Immature natural killer cell (primary cell): ENCODE measurements at places on chromosomes 2 and 18.

DNA sequence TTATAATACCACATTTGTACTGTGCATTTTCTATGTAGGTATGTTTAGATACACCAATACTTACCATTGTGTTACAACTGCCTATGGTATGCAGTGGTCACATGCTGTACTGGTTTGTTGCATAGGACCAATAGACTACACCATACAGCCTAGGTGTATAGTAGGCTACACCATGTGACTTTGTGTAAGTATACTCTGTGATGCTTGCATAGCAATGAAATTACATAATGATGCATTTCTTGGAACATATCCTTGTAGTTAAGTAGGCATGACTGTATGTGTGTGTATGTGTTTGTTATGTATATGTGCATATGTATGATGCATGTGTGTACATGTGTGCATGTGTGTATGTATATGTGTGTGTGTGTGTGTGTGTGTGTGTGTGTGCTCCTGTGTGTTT is 157.6 kb downstream of the TDRD15 start:
- no peaks in the 10 kb centered on the region for H3K36me3 ChIP-seq
- peaks cover 2% of the 10 kb centered on the region for H3K27me3 ChIP-seq
- no peak for DNase-seq
- H3K4me3 ChIP-seq: no peak overlapping the region

DNA sequence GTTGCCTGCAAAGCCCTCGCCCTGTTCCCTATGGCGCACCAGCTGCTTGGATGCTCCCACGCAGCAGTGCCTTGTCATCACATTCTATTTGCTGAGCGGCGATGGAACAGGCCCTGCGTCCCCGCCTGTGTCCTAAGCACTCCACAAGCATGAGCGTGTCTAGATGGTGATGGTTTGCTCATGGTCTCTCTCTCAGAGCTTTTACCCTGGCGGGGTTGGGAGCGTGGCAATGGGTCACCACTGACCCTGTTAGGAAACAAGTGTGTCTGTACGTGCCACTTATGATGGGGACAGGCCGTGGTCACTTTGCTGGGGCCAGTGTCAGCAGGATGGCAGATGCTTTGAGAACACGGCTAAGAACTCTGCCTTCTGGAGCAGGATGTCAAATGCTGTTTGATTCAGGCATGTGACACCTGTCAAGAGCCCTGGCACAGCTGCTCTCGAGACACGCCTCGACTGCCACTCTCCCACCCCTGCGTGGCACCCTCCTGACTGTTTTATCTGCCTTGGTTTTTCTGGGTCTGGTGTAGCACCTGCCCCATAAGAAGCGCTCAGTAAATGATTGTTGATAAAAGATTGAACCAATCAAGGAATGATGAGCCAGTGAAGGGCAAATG is 44.2 kb downstream of the RRM2 start:
- DNase-seq: no peak
- peaks cover 5% of the 10 kb centered on the region for H3K27me3 ChIP-seq
- no peaks in the 10 kb centered on the region for H3K36me3 ChIP-seq
- H3K4me1 ChIP-seq: peaks cover 9% of the 10 kb centered on the region

DNA sequence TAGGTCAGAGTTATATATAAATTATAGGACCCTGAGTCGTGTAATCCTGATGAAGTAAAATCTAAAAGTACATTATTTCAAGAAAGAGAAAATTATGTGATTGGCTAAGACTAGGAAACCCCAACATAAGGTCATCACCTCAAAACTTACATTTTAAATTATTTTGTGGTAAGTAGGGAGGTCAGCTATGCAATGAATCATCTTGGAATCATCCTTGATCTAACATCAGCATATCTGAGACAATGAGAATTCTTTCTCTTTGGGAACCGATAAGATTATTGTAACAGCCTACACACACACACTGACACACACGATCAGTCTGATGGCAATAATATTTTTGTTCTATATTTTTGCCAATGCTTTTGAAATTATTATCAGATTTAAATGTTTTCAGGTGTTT is 904.8 kb upstream of the CHAC2 start:
- H3K36me3 ChIP-seq: no peaks in the 10 kb centered on the region
- no peaks in the 10 kb centered on the region for H3K4me1 ChIP-seq

GRCh38 chr2:233829193-233830110 is 24.9 kb downstream of the HJURP start:
- H3K4me3 ChIP-seq: no peak overlapping the region
- peaks cover 2% of the 10 kb centered on the region for H3K27me3 ChIP-seq
- no peaks in the 10 kb centered on the region for H3K4me1 ChIP-seq
- H3K36me3 ChIP-seq: no peaks in the 10 kb centered on the region
- no peak for DNase-seq

- no peak overlapping the region for H3K4me3 ChIP-seq
- no peak overlapping the region for H3K27ac ChIP-seq
- H3K4me1 ChIP-seq: no peaks in the 10 kb centered on the region
- DNase-seq: no peak
- peaks cover 5% of the 10 kb centered on the region for H3K27me3 ChIP-seq
These were observed 860.0 kb upstream of the ZEB2 start for GRCh38 chr2:145379934-145380333.

DNA sequence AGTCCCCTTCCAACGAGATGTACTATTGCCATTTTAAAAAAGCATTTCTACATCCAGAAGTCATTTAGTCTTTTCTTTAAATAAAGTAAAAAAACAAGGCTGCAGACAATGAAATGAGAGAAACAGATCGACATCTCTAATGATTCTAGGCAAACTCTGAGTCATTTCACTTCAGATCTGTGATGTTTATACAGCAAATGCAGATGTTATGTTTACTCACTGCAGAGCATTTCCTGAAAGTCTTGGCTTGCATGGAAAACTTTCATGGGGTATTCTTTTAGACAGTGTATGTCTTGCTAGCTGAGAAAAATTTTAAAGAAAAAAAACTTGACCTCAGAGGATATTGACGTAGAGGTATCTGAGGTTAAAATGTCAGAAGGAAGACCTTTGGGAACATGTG is 797.4 kb downstream of the CNTNAP5 start:
- no peak overlapping the region for H3K4me3 ChIP-seq
- no peaks in the 10 kb centered on the region for H3K36me3 ChIP-seq
- H3K27me3 ChIP-seq: no peaks in the 10 kb centered on the region

DNA sequence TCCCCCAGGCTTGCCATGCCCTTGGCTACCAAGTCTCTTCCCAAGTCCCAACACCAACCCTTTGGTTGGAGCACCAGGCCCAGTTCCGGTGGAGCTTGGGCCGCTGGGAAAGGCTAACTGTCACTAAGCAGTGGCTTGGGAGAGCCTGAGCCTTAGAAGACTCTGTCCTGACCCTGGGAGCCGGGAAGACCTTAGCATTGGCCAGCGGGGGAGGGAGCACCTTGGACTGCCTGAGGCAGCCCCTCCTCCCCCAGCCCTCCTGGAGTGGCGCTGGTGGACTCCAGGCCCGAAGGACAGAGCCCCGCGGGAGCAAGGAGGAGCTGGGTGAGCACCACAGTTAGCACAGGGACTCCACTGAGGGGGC is 62.5 kb upstream of the POMC start:
- H3K27ac ChIP-seq: no peak overlapping the region
- no peaks in the 10 kb centered on the region for H3K4me1 ChIP-seq
- no peak overlapping the region for H3K4me3 ChIP-seq
- peaks cover 7% of the 10 kb centered on the region for H3K36me3 ChIP-seq
- H3K27me3 ChIP-seq: peaks cover 4% of the 10 kb centered on the region
- DNase-seq: no peak

- H3K4me3 ChIP-seq: peak overlapping the region; percentile 74
- peaks cover 93% of the 10 kb centered on the region for H3K4me1 ChIP-seq
- H3K36me3 ChIP-seq: peaks cover 51% of the 10 kb centered on the region
- H3K27me3 ChIP-seq: peaks cover 15% of the 10 kb centered on the region
These were observed 10.0 kb downstream of the ZAP70 start for GRCh38 chr2:97723156-97724072.

GRCh38 chr2:118309946-118310680 is 221.8 kb downstream of the INSIG2 start:
- no peaks in the 10 kb centered on the region for H3K36me3 ChIP-seq
- H3K4me1 ChIP-seq: peaks cover 15% of the 10 kb centered on the region
- peak; percentile 50 for DNase-seq

GRCh38 chr2:159982842-159983785 is 79.3 kb downstream of the PLA2R1 start:
- no peak for DNase-seq
- peaks cover 4% of the 10 kb centered on the region for H3K27me3 ChIP-seq
- H3K4me1 ChIP-seq: no peaks in the 10 kb centered on the region
- no peak overlapping the region for H3K27ac ChIP-seq
- H3K36me3 ChIP-seq: no peaks in the 10 kb centered on the region

DNA sequence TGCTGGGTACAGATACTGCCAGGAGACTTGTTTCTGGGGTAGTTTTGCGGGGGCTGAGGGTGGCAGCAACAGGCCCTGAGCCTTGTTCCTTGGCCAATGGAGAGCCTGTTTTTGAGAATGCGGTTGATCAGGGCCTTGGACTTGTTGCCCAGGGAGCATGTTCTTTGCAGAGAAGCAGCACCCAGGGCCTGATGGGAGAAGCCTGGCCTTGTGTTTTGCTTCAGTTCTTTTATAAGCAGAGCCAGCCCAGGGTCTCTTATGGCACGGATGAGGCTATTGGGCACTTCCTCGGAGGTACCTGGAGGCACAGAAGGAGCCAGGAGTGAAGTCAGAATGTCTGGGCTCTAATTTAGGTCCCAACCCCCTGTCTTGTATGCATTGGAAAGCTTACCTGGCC is 85.1 kb upstream of the MCFD2 start:
- H3K27ac ChIP-seq: no peak overlapping the region
- no peak overlapping the region for H3K4me3 ChIP-seq
- no peaks in the 10 kb centered on the region for H3K4me1 ChIP-seq
- DNase-seq: no peak

GRCh38 chr2:74399785-74400184 is 19.7 kb upstream of the DCTN1 start:
- no peaks in the 10 kb centered on the region for H3K36me3 ChIP-seq
- no peak overlapping the region for H3K27ac ChIP-seq
- peaks cover 3% of the 10 kb centered on the region for H3K27me3 ChIP-seq
- H3K4me1 ChIP-seq: no peaks in the 10 kb centered on the region
- DNase-seq: peak; percentile 40

DNA sequence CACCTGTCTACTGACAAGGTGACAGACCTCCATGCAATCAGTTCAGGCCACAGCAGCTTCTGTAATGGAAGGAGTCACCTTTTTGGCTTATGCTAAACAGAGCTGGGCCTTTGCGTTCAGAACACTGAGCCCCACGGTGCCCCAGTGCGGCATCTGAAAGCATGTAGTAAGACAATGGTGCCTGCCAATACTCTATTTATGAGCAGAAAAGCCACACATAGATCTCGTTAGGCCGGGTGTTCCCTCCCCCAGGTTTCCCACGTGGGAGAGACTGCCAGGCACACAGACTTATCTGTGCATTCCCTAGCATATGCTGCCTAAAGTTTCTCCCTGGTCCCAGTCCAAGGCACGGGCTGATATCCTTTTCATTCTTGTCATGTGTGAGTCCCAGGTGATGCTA is 150.9 kb downstream of the ACTR3 start:
- H3K27me3 ChIP-seq: peaks cover 22% of the 10 kb centered on the region
- H3K4me3 ChIP-seq: no peak overlapping the region

DNA sequence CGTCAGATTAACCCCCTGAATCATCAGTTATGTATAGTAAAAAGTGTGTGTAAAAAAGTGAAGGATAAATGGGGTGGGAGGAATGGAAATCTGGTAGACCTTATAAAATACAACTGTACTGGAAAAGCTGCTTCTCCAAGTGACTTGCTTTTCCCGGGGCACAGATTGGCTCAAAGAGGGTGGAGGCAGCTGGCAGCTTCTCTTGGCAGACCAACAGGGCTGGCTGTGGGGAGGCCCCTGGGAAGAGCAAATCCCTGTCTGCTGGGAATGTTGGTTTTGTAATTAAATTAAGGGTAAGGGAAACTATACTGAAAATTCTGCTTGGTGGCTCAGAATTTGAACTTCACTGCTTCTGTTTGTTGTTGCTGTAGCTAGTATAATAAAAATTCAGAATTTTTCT is 154.2 kb upstream of the DLX2 start:
- no peak overlapping the region for H3K4me3 ChIP-seq
- no peak for DNase-seq
- H3K36me3 ChIP-seq: no peaks in the 10 kb centered on the region

- no peaks in the 10 kb centered on the region for H3K4me1 ChIP-seq
- DNase-seq: no peak
- H3K27ac ChIP-seq: no peak overlapping the region
These were observed 44.0 kb downstream of the COLEC12 start for GRCh38 chr18:456361-457139.

- peaks cover 4% of the 10 kb centered on the region for H3K36me3 ChIP-seq
- peaks cover 2% of the 10 kb centered on the region for H3K27me3 ChIP-seq
- H3K27ac ChIP-seq: no peak overlapping the region
- H3K4me1 ChIP-seq: no peaks in the 10 kb centered on the region
These were observed 378.9 kb upstream of the HNRNPA3 start for GRCh38 chr2:176833671-176834070.

GRCh38 chr18:78670778-78671391 is 308.7 kb upstream of the SALL3 start:
- H3K4me3 ChIP-seq: no peak overlapping the region
- no peaks in the 10 kb centered on the region for H3K36me3 ChIP-seq
- no peaks in the 10 kb centered on the region for H3K4me1 ChIP-seq
- no peaks in the 10 kb centered on the region for H3K27me3 ChIP-seq
- no peak overlapping the region for H3K27ac ChIP-seq
- no peak for DNase-seq

DNA sequence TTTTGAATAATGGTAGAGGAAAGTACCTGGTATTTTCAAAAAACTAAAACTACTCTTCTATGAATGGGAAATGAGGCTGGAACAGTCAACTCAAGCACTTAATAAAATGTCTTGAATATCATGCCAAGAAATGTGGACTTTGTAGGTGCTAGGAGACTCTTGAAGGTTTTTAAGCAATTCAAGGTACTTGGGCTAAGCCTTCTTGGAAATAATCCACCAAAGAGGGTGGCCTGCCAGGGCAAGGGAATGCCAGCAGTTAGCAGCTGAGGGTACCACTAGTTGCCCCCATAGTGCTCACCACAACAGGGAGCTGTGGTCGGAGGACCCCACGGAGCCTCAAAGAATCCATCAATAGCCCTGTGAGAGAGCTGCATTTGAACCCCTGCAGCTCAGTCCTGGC is 14.6 kb upstream of the ACYP2 start:
- H3K27ac ChIP-seq: no peak overlapping the region
- no peak overlapping the region for H3K4me3 ChIP-seq
- no peaks in the 10 kb centered on the region for H3K27me3 ChIP-seq
- DNase-seq: no peak
- H3K4me1 ChIP-seq: peaks cover 6% of the 10 kb centered on the region

GRCh38 chr2:236571145-236571544 is 1.5 kb downstream of the ACKR3 start:
- DNase-seq: no peak
- no peaks in the 10 kb centered on the region for H3K36me3 ChIP-seq
- H3K27me3 ChIP-seq: no peaks in the 10 kb centered on the region
- no peak overlapping the region for H3K4me3 ChIP-seq

- H3K27ac ChIP-seq: no peak overlapping the region
- H3K4me1 ChIP-seq: peaks cover 72% of the 10 kb centered on the region
- H3K27me3 ChIP-seq: peaks cover 17% of the 10 kb centered on the region
- no peaks in the 10 kb centered on the region for H3K36me3 ChIP-seq
These were observed 1.4 kb downstream of the ASB3 start for GRCh38 chr2:53785366-53785765.

GRCh38 chr2:40653829-40654228 is 201.9 kb upstream of the SLC8A1 start:
- H3K36me3 ChIP-seq: no peaks in the 10 kb centered on the region
- DNase-seq: no peak
- no peak overlapping the region for H3K4me3 ChIP-seq
- H3K27ac ChIP-seq: no peak overlapping the region

- no peak for DNase-seq
- no peak overlapping the region for H3K4me3 ChIP-seq
- H3K4me1 ChIP-seq: no peaks in the 10 kb centered on the region
- no peak overlapping the region for H3K27ac ChIP-seq
- peaks cover 9% of the 10 kb centered on the region for H3K27me3 ChIP-seq
- peaks cover 3% of the 10 kb centered on the region for H3K36me3 ChIP-seq
These were observed 24.0 kb downstream of the ARMC9 start for GRCh38 chr2:231222318-231223000.
